Stimulated activated CD8-positive, alpha-beta memory T cell treated with anti-CD3 and anti-CD28 coated beads, Interleukin-4, amount 100 ng/mL, for 48 hours (primary cell): ENCODE measurements at places on chromosomes 7 and 10.

- DNase-seq, result no peak
Measured at GRCh38 chr7:77419102-77419501, 3.0 kb upstream of the GSAP start.

DNA sequence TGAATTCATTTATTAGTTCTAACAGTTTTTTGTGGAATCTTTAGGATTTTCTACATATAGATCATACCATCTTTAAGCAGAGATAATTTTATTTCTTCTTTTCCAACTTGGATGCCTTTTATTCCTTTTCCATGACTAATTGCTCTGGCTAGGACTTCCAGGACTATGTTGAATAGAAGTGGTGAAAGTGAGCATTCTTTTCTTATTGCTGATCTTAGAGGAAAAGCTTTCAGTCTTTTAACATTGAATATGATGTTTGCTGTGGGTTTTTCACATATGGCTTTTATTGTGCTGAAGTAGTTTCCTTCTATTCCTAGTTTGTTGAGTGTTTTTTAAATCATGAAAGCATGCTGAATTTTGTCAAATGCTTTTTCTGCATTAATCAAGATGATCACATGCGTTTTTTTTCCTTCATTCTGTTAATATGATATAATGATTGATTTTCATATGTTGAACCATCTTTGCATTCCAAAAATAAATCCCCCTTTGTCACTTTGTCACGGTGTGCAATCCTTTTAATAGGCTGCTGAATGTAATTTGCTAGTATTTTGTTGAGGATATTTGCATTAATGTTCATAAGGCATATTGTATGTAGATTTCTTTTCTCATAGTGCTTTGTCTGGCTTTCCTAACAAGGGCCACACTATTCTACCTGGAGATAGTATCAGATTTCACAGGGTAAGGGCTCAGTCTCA lies 92.9 kb downstream of the ZNF467 start:
- DNase-seq, result no peak

DNA sequence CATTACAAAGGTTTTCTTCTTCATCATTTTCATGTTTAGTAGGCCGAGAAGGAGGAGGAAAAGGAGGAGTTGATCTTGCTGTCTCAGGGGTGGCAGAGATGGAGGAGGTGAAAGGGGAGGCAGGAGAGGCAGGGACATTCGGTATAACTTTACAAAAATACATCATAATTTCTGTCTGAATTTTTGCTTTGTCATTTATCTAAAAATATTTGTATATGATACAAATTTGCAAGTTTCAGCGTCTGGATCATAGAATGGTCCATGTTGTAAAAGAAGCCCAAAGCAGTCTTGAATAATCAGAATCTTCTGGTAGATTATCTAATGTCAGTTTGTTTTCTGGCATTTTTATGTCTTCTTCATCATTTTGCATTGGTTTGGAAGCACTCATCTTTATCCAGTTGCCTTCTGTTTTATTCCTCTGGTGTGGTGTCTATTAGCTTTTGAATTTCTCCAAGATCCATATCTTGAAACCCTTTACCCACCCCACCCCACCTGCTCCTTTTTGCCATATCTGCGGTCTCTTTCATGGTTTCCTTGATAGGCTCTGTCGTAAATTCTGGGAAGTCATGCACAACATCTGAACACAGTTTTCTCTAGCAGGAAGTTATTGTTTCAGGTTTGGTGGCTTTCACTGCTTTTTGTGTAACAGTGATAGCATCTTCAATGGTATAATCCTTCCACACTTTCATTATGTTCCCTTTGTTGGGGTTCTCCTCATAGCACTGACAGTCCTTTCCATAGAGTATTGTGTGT lies 95.0 kb downstream of the ST7 start:
- DNase-seq, result no peak

DNA sequence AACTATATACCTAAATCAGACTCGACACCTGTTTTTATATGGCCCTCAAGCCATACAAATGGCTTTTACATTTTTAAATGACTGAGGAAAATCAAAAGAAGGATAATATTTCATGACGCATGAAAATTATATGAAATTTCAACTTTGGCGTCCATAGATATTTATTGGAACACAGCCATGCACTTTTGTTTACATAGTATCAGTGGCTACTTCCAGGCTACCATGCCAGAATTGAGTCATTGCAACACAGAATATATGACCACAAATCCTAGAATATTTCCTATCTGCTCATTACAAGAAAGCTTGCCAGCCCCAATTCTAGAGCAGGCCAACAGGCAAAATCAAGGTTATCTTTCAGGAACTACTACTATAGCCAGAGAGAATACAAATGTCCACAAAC lies 29.3 kb downstream of the AFAP1L2 start:
- no peak for DNase-seq

DNA sequence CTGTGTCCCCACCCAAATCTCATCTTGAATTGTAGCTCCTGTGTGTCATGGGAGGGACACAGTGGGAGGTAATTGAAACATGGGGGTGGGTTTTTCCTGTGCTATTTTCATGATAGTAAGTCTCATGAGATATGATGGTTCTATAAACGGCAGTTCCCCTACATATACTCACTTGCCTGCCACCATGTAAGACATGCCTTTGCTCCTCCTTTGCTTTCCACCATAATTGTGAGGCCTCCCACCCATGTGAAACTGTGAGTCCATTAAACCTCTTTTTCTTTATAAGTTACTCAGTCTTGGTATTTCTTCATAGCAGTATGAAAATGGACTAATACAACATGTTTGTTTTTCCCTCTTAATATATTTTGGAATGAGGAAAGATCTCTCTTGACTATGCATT lies 24.5 kb upstream of the TBXAS1 start:
- no peak for DNase-seq
